Brain pericyte (primary cell): ENCODE measurements at places on chromosomes 5 and 9.

DNA sequence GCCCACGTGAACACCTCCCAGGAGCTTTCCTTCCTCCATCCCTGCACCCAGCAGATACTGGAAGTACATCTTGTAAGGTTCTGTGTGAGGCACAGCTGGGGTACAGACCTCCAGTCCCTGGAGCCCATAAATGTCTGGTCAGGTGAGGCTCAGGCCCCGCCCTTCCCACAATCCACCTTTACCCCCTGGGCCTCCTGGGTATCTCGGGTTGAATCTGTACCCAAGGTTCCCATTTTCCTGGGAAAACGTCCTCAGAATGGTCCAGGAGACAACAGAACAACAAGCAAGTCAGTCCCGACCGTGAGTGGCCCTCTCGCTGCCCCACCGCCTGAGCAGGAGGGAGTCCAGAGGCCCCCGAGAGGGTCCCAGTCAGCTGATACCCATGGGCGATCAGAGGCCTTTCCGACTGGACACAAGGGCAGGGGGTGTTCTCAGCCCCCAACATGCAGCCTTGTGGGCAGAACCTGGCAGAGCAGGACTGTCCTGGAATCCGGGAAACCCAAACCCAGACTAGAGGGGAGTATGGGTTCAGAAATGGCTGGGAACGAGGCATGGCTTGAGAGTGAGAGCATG lies 4.3 kb downstream of the SPATA31E1 start:
- DNase-seq = no peak

DNA sequence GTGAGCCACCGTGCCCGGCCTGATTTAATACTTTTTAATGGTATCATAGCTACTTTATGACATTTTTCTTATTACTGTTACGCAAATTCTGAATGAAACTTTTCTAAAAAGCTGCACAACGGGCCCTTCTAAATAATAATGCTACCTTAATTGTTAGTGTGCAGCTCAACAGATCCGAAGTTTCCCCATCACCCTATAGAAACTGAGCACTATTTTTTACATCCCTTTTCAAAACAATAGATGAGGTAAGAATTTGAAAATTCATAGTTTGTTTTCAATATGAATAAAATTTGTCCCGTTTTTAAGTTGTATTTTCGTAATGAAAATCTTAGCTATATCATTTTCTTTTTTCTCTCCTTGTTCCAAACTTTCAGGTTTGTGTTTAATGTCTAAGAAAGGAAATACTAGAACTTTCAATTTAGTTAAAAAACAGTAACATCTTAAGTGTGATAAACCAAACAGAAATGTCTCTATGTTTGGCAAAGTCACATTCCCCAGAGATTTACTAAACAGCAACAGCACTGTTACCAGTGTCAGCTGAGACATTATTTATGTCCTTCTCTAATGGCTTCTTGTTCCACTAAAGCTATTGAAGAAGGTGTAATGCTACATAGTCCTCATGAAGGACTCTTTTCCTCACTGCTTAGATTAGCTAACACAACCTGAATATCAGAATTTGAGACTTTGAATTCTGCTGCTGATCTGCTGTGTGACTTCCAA lies 22.9 kb downstream of the KIF2A start:
- DNase-seq = no peak

DNA sequence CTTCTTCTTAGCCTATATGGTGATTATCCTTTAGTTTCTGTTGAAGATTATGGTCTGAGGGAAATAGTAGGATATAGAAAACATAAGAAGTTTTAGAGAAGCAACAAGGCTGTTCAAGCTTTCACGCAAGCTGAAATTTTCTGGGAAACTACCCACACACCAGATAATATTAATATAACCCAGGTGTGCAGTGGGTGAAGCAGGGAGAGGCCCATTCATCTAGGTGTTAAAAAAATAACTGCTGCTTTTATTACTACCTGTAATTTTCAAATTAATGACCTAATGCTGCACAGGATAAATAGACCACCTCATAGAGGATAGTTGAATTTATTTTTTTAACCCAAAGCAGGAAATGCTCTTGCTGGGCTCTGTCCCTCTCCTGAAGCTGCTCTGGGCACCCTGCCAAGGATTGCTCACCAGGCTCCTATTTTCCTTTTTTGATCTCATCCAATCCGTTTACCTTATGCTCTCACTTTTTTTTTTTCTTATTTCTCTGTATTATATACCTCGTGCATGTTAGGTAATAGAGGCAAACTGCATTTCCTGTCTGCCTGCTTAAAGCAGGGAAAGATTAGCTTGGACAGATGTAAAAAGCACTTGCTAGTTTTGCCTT lies 124.3 kb upstream of the SLC12A2 start:
- DNase-seq = peak; percentile 76

DNA sequence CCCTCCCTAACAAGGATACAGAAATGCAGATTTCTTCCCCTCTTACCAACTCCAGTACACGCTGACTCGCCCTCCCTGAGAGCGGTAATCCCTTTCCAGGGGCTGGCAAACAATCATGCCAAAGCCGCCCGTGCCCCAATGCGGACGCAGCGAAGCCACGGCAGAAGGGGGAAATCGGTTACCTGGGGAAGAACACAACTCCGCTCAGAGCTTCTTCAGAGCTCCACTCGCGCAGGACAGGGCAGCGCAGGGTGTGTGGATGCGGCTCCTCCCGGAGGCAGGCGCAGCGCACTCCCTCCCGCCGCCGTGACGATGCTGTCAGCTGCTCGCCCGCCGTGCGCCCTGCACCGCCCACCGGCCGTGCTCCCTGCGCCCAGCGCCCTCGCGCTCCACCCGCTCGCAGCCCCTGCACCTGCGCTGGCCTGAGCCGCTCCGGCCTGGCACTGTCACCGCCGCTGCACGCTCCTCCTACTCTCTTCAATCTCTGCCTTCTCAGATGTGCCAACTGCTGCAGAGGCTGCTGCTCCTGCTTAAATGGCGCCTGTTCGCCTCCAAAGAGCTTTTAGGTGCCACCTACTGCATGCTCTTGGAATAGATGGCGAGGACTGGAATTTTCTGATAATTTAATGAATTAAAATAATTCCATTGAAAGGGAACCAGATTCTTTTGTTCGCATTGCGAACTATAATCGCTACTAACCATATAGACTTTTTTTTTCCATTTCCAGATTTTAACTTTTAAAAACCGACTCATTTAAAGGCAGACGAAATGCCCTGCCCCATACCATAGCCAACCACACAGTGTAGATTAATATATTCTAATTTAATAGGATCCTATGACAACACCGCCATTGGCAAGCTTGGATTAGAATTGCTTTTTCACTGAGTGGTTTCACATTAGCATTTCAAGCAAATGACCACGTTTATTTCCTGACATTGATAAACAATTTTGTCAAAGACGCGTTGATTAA lies at the start of gene DIRAS2:
DIRAS2 (minus strand) TSS at position 255 of the 970 bp plus-strand sequence. CDS start 28,997 bp downstream, outside the sequence.
- DNase-seq = no peak

DNA sequence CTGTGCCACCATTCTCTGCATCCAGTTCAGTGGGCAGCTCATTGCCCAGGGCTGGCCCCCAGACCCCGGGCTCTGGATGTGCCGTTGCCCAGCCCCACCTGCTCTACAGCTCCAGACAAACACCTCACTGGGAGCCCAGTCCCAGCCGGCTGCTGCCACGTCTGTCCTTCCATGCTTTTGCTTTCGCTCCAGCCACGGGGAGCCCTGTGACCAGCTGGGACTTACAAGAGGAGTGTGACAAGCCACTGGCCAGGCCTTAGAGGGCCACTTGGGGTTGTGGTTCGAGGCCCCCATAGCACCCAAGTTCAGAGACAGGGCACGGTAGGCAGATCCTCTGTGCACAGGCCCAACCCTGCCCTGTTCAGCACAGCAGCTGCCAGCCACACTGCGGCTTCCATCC lies 142.0 kb downstream of the ADAMTS2 start:
- DNase-seq = no peak

DNA sequence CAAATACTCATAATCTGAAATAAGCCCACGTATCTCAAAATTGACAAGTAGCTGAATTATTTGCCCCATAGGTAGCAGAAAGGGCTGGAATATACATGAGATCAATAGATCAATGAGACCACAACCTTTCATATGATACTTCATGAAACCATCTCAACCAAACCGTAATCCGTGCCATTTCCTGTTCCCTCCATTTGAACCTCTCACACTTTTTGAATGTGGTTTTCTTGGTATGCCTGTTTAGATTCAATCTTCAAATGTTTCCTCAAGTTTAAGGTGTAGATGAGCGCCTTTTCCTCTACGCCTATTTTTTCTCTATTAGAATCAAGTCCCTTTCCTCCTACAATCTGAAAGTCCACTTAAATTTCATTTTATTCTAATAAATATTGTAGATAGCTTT lies 805.5 kb downstream of the EFNA5 start:
- DNase-seq = no peak

DNA sequence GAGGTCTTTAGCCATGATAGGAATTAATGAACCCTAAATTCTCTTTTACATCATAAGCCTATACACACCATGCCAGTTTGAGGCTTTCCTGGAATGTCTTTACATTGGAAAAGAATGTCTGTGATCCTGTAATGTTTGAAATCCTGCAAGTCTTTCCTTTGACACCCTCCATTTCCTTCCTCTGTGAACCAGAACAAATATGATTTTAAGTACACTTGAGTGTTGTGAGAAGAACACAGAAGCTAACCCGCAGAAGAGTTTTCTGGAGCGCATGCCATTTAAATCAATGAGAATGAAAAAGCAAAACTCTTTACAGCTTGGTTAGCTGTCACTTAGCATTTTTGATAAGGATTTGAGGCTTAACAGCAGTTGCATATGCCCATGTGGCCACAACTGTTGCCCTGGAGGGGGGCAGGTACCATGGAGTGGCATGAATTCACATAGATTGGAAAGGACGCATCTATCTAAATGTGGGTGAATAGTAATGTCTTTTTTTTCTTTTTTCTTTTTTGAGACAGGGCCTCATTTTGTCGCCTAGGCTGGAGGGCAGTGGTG lies 372.6 kb downstream of the KDM4C start:
- no peak for DNase-seq

DNA sequence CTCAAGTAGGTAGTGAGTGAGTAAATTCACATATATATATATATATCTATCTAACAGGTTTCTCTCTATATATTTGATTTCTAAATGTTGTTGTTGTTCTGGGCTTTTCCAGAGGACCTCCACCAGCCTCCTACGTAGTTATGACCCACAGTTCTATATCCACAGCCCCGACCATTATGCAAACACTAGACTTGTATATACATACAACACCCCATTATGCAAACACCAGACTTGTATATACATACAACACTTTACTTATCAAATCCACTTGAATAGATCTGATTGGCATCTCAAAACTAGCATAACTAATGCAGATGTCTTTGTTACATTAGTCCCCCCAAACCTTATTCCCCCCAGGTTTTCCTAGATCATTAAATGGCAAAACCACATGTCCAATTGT lies 108.7 kb downstream of the JAKMIP2 start:
- no peak for DNase-seq
